ENCODE measurements at places on chromosomes 13 and 19. TPM values are rescaled to one million over a fixed set of nuclear protein-coding genes. Genes with fewer than 3 reads are reported as not detected.

XRCC1 gene
- 25.2 TPM for total RNA-seq

- H3K4me3 ChIP-seq: no peak overlapping the region
- H3K27me3 ChIP-seq: no peaks in the 10 kb centered on the region
- peaks cover 4% of the 10 kb centered on the region for H3K4me1 ChIP-seq
- H3K27ac ChIP-seq: no peak overlapping the region
These were observed 815.2 kb downstream of the UQCRFS1 start for GRCh38 chr19:28397800-28398199.

DNA sequence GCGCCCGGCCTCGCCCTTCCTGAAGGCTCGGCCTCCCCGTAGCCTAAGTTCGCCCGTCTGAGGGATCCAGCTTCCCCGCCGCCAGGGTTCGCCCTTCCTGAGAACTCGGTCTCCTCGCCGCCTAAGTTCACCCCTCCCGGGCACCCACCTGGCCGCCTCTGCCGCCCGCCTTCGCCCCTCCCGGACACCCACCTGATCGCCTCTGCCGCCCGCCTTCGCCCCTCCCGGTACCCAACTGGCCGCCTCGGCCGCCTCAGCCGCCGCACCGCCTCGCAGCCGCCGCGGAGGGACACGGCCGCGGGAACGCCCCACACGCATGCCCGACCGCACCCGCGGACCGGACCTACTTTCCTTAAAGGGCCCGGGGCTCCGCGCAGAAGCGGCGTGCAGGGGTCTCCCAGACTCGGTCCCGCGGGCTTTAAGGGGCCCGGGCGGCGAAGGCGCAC is at the start of gene MOB3A:
TSS of gene MOB3A (minus strand) at position 293 of the 446 bp plus-strand sequence. CDS start 17,766 bp downstream, outside the sequence.
- peak within 1 kb of the TSS; percentile 63 for H3K4me3 ChIP-seq
- H3K27me3 ChIP-seq: no peaks in the 10 kb centered on the region
- DNase-seq: peak; percentile 96
- peaks cover 53% of the 10 kb centered on the region for H3K4me1 ChIP-seq

CEACAM20 gene
- not detected for total RNA-seq

GRCh38 chr13:39362652-39363381 is 240.2 kb downstream of the LHFPL6 start:
- H3K36me3 ChIP-seq: no peaks in the 10 kb centered on the region
- peaks cover 26% of the 10 kb centered on the region for H3K4me1 ChIP-seq
- H3K27me3 ChIP-seq: no peaks in the 10 kb centered on the region
- H3K4me3 ChIP-seq: no peak overlapping the region
- no peak overlapping the region for H3K27ac ChIP-seq

ZNF682 gene
- total RNA-seq: 2.5 TPM

- peak overlapping the region; percentile 90 for H3K27ac ChIP-seq
- DNase-seq: no peak
- H3K27me3 ChIP-seq: no peaks in the 10 kb centered on the region
- H3K4me3 ChIP-seq: no peak overlapping the region
- H3K36me3 ChIP-seq: peaks cover 53% of the 10 kb centered on the region
These were observed 2.7 kb downstream of the RPL36 start for GRCh38 chr19:5692723-5693194.

GRCh38 chr19:55667958-55668357 is 7.1 kb upstream of the EPN1 start:
- H3K36me3 ChIP-seq: peaks cover 55% of the 10 kb centered on the region
- H3K27me3 ChIP-seq: no peaks in the 10 kb centered on the region
- H3K4me1 ChIP-seq: no peaks in the 10 kb centered on the region
- H3K27ac ChIP-seq: no peak overlapping the region

- H3K27ac ChIP-seq: no peak overlapping the region
- no peaks in the 10 kb centered on the region for H3K27me3 ChIP-seq
- H3K4me1 ChIP-seq: no peaks in the 10 kb centered on the region
- DNase-seq: no peak
These were observed 31.2 kb upstream of the ZNF536 start for GRCh38 chr19:30340771-30341561.

ZNF571 gene
- total RNA-seq: 3.6 TPM

IGFLR1 gene
- 11.4 TPM for total RNA-seq

SRRM5 gene
- 0.27 TPM for total RNA-seq

GRCh38 chr19:34241513-34242337 is 12.6 kb upstream of the GARRE1 start:
- H3K27me3 ChIP-seq: no peaks in the 10 kb centered on the region
- H3K4me3 ChIP-seq: no peak overlapping the region
- no peak overlapping the region for H3K27ac ChIP-seq
- no peaks in the 10 kb centered on the region for H3K4me1 ChIP-seq

MARK4 gene
- total RNA-seq: 16.8 TPM
